Stimulated activated CD4-positive, alpha-beta T cell treated with anti-CD3 and anti-CD28 coated beads, Interleukin-1b, Interleukin-23, amount 100 ng/mL, for 48 hours (primary cell): ENCODE measurements at places on chromosomes 5 and 9.

DNA sequence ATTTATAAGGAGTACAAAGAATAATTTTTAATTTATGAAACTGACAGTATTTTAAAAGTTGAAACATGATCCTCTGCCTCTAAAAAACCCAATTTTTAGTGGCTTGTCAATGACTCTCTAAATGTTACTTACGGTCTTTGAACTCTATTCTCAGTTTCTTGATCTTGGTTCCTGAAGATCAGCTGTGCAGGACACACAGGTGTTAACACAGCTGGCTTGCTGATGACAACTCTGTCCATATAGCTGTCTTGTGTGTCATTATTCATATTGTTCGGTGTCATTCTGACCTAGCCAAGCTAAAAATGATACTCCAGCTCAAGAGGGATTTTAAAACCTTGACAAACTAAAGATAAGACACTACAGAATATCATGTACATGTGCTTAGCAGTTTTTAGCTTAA is 314.5 kb downstream of the CCDC171 start:
- no peak for DNase-seq

GRCh38 chr5:156481741-156482140 is 154.8 kb downstream of the SGCD start:
- no peak for DNase-seq

DNA sequence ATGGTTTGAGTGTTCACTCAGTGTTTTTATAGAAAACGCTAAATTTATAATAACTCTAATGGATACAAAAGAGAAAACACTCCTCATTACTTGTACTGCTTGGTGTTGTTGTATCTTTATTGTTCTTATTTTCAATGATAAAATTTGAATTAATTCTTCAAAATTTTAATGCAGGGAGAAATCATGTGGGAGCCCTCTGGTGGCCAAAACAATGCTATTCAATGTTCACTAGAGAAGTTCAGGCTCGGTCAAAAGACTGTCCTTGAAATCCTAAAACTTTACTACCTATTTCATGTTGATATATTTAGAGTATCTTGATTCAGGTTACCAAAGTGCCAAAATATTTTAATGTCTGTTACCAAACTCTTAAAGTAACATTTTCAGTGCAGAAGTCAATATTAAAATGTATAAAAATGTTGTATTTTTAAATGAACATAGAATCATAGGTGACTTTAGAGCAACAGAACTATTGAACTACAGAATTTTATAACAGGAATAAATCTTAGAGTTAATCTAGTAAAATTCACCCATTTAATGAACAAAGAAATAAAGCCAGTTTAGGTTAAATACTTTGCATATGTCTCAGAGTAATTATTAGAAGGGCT is 1259.8 kb downstream of the PTPRD start:
- DNase-seq: no peak

GRCh38 chr9:109455391-109455790 is 42.7 kb downstream of the PTPN3 start:
- DNase-seq: no peak

DNA sequence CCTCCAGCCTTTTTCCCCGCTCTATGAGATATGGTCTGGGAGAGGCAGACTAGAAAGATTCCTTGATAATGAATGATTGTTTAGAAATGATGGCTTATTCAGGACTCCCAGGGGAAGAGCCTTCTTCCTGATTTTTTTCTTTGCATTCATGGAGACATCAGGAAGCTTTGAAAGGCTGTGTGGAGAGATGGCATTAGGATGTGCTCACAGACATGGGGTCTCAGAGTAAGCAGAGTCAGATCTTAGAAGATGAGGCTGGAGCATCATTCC is 37.1 kb downstream of the PPARGC1B start:
- no peak for DNase-seq

GRCh38 chr5:180684623-180685161 is 35.3 kb upstream of the FLT4 start:
- DNase-seq: no peak

- peak; percentile 52 for DNase-seq
These were observed 14.0 kb downstream of the TGFBR1 start for GRCh38 chr9:99118782-99119466.

GRCh38 chr9:128548876-128549275 is 3.5 kb upstream of the SPTAN1 start:
- no peak for DNase-seq

DNA sequence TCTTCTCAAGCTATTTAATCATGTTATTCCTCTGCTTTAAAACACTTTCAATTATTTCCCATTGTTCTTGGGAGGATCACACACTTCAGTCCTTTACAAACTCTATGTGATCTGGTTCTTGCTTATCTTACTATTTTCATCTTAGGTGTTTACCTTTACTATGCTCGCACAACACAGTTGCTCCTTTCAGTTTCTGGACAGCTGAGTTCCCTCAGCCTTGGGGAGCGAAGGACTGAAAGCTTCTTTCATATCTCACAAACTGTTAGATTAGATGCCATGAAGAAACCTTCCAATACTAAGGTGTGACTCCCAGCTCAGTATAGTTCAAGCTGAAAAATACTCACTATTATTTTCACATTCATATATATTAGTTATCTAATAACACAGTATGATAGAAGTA is 117.9 kb downstream of the CDC42SE2 start:
- no peak for DNase-seq
